ENCODE measurements at places on chromosomes 5 and 9.

- DNase-seq = peak; percentile 50
Measured at GRCh38 chr9:118595719-118596305, 773.4 kb downstream of the BRINP1 start.

DNA sequence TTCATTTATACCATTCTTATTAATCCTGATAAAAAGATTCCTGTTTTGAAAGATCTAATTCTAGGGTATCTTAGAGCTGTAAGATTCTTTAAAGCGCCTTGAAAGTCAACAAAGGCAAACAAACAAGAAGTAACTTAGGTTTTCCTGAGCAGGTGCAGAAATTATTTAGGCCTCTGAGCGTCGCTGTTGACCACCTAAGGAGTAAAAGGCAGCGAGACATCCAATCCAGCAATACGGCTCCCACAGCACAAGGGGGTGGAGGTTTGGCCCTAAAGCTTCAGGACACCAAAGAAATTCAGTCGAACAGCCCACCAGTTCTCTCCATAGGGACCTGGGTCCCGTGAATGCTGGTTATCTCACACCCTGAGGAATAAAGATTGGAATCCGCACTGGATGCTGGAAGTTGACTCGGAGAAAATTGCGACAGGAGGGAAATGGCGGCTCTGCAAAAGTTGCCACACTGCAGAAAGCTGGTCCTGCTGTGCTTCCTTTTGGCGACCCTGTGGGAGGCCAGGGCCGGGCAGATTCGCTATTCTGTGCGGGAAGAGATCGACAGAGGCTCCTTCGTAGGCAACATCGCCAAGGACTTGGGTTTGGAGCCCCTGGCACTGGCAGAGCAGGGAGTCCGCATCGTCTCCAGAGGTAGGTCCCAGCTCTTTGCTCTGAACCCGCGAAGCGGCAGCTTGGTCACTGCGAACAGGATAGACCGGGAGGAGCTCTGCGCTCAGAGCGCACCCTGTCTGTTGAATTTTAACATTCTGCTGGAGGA lies at the start of gene PCDHGA2:
Gene PCDHGA2, plus strand, starts transcription at position 223 of the 769 bp plus-strand sequence.
- peak; percentile 30 for DNase-seq

- no peak for DNase-seq
Measured at GRCh38 chr5:151862811-151863472, 61.7 kb downstream of the GLRA1 start.

- DNase-seq = no peak
Measured at GRCh38 chr5:168187614-168188013, 103.8 kb upstream of the WWC1 start.

GRCh38 chr5:35438288-35438687 lies 179.4 kb upstream of the SPEF2 start:
- no peak for DNase-seq

DNA sequence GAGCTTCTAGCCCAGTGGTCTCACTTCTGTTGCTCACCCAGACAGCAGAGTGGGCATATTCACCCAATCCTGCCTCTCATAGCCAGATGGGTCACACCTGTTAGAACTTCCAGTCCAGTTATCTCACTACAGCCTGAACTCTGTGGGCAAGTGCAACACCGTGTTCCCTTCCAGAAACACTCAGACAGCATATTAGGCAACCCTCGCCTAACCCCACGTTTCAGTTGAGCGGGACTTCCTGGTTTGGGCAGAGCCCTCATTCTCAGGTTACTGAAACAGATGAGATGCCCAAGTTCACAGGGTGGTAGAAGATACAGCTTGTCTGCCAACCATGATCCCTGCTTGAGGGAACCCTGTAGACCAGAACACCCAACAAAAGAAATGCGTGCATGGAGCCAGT lies 538.2 kb downstream of the CYLC2 start:
- DNase-seq = no peak

GRCh38 chr5:174794931-174795672 lies 70.7 kb downstream of the MSX2 start:
- DNase-seq = no peak

DNA sequence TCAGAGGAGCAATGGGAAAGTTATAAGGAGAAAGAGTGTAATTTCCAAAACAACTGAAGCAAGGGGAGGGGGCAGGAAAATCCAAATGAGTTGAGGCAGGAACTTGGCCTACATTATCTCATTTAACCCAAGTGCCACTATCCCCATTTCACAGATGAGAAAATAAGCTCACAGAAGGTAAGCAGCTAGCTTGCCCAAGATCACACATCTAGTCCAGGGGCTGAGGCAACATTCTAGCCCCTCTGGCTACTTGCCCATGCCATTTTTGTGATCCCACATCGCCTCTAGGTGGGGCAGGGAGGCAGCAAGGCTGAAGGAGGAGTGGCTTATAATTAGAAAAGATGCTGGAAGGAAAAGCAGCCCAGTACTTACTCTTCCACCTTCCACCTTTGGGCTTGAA lies 2.6 kb upstream of the PSIP1 start:
- DNase-seq = peak; percentile 21

DNA sequence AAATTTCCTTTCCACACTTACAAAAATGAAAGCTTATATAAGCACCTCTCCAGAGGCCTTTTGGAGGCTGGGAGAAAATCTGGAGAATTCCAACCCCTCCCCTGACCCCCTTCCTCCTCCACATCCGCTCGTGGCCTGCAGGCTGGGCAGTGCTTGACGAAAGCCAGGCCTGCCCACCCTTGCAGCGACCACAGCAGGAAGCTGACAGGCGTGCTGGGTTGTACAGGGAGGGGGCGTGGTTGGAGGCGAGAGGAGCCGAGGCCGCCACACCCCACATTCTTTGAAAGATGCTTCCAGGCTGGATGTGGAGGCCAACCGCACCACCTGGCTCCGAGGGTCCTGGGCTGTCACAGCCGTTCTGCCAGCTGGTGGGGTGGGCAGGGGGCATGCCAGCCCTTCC lies 47.8 kb upstream of the IER5L start:
- DNase-seq = no peak

- DNase-seq = peak; percentile 62
Measured at GRCh38 chr9:93620881-93621820, 44.8 kb downstream of the PHF2 start.

DNA sequence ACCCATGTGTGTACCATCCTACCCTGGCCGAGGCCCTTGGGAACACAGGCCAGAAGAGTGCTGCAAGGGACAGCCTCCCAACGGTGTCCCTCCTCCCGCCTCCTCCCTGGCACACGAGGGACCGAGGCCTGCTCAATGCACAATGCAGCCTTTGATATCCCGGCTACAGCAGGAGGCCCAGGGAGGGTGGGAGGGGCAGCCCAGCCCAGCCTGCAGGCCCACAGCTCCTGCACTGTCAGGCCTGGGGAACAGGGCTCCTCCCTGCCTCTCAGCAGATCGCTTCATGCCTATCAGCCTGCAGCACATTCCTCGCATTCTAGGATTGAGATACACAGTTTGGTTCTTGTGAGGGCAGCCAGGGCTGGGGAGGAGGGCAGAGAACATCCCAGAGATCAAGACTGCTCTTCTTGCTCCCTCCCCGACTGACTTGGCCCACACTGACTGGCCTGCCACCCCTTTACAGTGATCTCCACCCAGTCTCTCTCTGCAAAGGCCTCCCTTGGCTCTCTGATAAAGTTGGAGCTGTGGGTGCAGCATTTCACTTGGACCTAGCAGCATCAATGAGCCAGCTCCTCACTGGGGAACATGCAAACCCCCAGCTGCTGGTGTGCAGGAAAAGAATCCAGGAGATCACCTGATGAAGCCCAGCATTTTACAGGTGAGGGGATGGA lies at the start of gene SH3TC2:
Gene SH3TC2, minus strand, starts transcription at position 46 of the 671 bp plus-strand sequence. Its CDS starts 40 bp downstream, at position 6.
- DNase-seq = no peak

GRCh38 chr5:122718611-122719010 lies 56.3 kb upstream of the SNX2 start:
- DNase-seq = no peak

GRCh38 chr9:125593581-125594222 lies 113.3 kb downstream of the MAPKAP1 start:
- DNase-seq = no peak

DNA sequence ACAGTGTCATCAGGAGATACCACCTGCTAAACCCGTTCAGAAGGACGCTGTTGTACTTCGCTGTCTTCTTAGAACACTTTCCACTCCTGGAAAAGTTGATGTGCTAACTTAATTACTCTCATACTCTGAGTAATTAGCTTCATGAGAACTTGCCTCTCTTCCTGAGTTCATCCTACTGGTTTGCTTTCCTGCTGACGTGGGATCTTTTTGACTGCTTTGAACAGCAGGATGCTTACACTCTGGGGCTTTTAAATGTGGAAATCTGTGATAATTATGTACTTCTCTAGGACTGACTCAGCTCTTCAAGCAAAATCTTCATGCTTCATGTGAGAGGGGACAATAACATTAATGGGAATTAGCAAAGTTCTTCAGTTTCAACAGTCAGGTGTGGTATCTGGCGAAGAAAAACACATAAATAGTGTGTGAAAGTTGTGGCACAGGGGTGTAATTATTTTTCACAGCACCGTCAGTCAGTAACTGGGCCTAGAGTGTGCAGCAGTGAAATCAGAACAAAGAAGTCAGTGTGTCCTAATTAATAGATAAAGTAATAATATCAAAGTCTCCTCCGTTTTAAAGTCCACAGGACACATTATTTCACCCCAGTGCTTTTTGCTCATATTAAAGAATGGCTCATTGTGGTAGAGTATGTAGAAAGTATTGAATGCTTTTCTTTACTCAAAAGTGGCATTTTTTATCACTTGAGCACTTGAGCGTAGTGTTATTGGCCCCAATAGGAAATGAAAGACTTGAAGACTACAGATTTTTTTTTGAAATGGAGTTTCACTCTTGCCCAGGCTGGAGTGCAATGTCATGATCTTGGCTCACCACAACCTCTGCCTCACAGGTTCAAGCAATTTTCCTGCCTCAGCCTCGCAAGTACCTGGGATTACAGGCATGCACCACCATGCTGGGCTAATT lies 140.9 kb upstream of the DMRT1 start:
- no peak for DNase-seq

DNA sequence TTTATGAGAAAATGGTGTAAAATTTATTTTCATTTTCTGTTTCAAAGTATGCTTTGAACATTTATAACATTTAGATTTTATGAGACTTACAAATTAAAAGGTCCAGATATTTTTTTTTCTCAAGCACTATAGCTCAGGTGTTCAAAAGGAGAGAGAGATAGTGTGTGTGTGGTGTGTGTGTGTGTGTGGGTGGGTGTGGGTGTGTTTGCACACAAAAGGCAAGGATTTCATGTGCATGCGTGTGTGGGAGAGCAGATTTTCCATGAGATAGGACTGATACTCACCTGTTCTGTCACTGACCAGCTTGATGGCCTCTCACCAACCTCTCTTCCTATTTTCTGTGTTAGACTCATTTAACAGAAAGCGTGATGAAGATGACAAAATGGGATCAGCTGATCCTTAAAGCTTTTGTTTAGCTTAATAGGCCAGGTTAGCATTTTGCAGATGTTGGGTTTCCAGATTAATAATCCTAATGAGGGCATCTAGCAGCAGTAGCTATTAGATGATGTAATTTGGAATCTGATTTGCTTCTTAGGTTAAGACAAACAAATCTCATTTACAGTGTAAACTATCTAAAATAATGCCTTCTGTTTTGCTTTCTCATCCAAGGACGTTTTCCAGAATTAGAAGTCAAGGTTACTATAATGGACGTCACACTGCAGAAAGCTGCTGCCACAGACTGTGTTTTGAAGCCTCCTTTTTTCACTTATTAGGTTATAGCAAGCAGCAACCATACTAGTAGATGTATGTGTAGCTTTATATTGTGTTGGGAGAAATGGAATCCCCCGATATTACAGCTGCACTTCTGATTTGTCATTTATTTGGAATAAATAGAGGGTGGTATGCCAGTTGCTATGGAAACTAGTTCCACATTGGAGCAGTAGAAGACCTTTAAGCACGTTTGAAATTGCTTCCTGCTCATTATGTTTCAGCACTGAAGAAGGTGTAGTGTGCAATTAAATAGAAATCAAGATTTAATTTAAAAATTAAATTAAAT lies 355.6 kb downstream of the TAF11L14 start:
- DNase-seq = peak; percentile 75

GRCh38 chr9:120630333-120630732 lies 50.4 kb upstream of the CDK5RAP2 start:
- no peak for DNase-seq

GRCh38 chr9:1337169-1337568 lies 287.0 kb downstream of the DMRT2 start:
- no peak for DNase-seq

- DNase-seq = no peak
Measured at GRCh38 chr5:111310711-111311620, 86.8 kb downstream of the CAMK4 start.

GRCh38 chr5:171391996-171392577 lies 4.4 kb downstream of the NPM1 start:
- no peak for DNase-seq

- DNase-seq = no peak
Measured at GRCh38 chr5:122420091-122420490, 108.1 kb downstream of the SNCAIP start.

DNA sequence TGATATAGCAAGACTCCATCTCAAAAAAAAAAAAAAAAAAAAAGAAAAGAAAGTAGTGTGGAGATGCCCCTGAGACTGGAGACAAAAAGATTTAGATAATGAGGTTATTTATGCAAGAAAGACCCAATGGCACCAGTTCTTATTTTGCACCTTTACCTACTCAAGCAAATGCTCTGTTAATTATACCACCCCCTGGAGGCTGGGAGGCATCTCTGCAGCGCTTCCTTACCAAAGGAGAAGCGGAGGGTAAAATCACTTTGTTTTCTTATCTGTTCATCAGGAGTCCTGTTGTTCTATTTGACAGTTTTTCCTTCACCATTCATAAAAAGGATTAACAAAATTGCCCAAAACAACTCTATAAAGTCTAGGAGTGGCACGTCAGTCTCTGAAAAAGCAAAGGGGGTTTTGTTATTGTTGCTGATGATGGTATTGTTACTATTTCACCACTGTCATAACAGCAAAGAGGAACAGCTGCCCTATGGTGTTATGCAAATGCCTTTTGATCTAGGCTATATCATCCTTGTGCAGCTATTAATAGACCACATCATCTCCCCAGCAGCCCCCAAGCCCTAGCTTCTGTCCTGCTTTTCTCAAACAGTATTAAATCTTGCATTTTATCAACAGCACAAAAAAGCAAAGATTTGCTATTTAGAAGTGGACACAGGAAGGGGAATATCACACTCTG lies 174.0 kb downstream of the PALM2AKAP2 start:
- DNase-seq = no peak

DNA sequence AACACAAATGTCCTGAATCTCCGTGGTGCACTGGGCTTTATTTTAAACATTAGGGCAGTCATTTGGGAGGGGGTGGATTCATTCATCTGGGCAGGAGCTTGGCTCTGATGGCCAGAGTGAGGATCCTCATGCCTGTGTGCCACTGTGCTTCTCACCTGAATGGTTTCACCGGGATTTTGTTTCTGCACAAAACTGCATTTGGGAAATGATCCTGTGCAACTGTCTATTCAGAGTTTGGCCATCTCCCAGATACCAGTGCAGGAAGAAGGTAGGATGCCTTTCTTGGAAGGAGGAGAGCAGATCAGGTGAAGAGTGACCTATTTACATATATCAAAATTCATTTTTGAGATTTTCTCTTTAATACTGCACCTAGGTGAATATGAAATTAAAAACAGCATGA lies 514.4 kb upstream of the SEMA6A start:
- no peak for DNase-seq

Data from COR-L47 (cell line).